Glomerular endothelial cell (primary cell): ENCODE measurements at places on chromosomes 2 and 18. TPM values are rescaled to one million over a fixed set of nuclear protein-coding genes. Genes with fewer than 3 reads are reported as not detected.

DNAH7 gene
- 0.12 TPM in 1 of 2 replicates, not detected in the other for total RNA-seq

PRKAG3 gene
- total RNA-seq = not detected in 2 replicates

ALLC gene
- total RNA-seq = not detected in 2 replicates

RGPD8 gene
- total RNA-seq = 4.6 and 7.3 TPM in 2 replicates

MGAT4A gene
- 60.4 and 68.4 TPM in 2 replicates for total RNA-seq

ERBB4 gene
- total RNA-seq = 0.05 and 0.18 TPM in 2 replicates

SLC14A1 gene
- 0.34 and 0.53 TPM in 2 replicates for total RNA-seq

MAL gene
- 3.1 TPM in 1 of 2 replicates, not detected in the other for total RNA-seq

XDH gene
- total RNA-seq = 0.05 and 0.18 TPM in 2 replicates

DNA sequence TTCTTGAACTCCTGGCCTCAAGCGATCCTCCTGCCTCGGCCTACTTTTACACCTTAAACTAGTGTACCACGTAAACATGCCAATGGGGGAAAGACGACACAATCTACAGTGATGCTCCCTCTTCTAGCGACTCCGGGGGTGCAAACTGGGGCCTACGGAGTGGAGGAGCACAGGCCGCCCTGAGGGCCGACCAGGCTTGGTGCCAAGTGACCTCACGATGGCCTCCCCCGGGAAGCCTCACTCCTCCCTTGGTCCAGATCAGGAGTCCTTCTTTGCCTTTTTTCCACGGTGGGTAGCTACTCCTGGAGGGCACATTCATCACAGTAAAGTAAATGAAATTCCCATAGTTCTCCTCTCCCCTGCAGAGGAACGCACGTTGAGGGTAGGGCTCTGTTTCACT, 73.5 kb downstream of the HNRNPLL start:
- DNase-seq = no peak

GRCh38 chr2:205762881-205763280, 80.6 kb downstream of the NRP2 start:
- DNase-seq = no peak

- DNase-seq = no peak
Observed at GRCh38 chr18:59752666-59753065, 55.4 kb upstream of the CCBE1 start.

- no peak for DNase-seq
Observed at GRCh38 chr2:181036445-181036844, 56.0 kb downstream of the UBE2E3 start.

DNA sequence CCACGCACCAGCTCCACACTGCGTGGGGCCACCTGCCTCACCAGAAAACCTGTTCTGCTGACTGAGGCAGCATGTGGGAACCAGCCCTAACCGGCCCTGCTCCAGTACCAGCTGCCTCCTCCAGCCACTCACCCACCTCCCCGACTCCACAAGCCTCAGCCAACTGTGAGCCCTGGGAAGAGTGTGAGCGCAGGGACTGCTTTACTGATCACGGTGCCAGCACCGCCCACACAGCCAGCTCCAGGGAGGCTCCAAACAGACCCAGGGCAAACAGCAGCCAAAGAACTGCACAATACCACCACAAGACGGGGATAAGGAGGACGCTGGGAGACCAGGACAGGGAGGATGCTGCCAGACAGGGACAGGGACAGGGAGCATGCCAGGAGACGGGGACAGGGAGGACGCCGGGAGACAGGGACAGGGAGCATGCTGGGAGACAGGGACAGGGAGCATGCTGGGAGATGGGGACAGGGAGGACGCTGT, 28.4 kb downstream of the EIPR1 start:
- no peak for DNase-seq

DNA sequence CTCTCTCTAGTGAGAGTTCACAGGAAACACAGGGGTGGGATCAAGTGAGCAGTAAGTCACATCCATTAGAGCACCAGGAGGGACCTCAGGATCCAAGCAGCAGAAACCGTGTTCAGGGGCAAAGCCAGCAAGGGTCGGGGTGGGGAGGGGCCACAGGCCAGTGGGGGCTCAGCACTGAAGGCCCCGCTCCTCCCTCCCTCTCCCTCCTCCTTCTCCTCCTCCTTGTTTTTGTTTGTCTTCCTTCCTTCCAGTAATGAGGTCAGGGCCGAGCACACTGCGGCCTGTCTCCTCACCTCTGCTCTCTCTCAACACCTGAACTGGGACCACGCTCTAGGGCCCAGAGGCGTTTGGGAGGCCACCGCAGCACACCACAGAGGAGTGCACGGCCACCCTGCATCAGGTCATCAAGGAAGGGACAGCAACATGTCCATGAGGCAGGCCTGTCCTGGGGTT, 20.9 kb downstream of the MTERF4 start:
- DNase-seq = no peak

DNA sequence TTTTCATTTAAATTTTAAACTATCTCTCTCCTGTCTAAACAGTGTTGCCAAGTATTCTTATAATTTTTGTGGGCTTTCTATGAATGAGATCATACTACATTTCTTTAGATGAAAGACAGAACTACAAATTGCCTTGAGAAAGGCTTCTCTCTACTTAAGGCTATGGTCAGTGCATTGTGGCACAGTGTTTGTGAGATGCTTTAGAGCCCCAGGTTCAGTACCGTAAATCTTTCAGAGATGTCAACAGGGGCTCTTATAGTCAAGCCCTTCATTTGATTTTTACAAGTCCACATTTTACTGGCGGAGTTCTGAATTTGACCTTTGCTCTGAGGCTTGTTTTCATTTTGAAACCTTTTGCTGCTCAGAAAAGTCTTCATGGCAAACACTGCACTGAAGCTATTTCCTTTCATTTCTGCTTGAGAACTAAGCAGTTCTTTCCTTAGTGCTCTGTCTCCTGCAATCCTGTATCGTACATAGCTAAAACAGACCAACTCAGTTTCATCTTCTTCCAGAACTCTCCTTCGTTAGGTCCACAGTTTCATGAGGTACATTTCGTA, 175.2 kb downstream of the NYAP2 start:
- DNase-seq = no peak

DNA sequence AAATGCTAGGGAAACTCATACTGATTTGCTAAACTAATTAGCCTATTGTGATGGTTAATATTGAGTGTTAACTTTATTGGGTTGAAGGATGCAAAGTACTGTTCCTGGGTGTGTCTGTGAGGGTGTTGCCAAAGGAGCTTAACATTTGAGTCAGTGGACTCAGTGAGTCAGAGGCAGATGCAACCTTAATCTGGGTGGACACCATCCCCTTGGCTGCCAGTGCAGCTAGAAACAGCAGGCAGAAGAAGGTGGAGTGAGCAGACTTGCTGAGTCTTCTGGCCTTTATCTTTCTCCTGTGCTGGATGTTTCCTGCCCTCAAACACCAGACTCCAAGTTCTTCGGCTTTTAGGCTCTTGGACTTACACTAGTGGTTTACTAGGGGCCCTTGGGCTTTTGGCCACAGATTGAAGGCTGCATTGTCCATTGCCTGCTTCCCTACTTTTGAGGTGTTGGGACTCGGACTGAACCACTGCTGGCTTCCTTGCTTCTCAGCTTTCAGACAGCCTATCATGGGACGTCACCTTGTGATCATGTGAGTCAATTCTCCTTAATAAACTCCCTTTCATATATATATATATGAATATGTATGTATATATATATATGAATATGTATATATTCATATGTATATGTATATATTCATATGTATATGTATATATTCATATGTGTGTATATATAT, 69.7 kb downstream of the RPRM start:
- DNase-seq = no peak

DNA sequence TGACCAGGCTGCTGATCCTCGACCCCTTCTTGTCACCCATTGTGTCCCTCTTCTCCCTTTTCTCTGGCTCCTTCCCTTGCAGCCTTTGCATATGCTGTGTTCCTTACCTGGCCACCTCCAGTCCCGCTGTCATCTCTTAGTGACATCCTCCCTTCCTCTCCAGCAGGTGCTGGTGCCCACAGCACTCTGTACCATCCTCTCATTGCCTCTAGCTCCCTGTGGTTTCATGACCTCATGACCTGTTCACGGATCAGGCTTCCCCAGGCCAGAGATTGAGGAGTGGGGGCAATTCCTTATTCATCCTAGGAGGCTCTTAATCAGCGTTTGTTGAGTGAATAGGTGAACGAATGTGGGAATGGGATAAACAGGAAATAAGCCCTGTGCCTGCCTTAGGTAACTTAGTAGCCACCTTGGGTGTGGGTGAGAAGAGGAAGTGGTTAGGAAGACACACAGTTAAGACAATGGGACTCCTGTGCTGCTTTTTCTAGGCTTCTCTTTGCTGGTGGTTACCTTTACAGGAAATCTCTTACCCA, 35.5 kb downstream of the ITGA6 start:
- DNase-seq = no peak

GRCh38 chr2:112957511-112957910, 20.3 kb upstream of the IL36G start:
- no peak for DNase-seq

GRCh38 chr2:136653861-136654260, 111.5 kb upstream of the THSD7B start:
- no peak for DNase-seq

GRCh38 chr2:222739939-222740338, 68.5 kb downstream of the MOGAT1 start:
- no peak for DNase-seq

GRCh38 chr2:45067859-45068570, 58.8 kb upstream of the SIX2 start:
- no peak for DNase-seq

GRCh38 chr2:48511849-48512470, 18.0 kb upstream of the STON1 start:
- no peak for DNase-seq

GRCh38 chr2:58992062-58992706, 751.1 kb upstream of the FANCL start:
- DNase-seq = no peak

GRCh38 chr2:28697602-28698149, 54.0 kb upstream of the PPP1CB start:
- DNase-seq = no peak

DNA sequence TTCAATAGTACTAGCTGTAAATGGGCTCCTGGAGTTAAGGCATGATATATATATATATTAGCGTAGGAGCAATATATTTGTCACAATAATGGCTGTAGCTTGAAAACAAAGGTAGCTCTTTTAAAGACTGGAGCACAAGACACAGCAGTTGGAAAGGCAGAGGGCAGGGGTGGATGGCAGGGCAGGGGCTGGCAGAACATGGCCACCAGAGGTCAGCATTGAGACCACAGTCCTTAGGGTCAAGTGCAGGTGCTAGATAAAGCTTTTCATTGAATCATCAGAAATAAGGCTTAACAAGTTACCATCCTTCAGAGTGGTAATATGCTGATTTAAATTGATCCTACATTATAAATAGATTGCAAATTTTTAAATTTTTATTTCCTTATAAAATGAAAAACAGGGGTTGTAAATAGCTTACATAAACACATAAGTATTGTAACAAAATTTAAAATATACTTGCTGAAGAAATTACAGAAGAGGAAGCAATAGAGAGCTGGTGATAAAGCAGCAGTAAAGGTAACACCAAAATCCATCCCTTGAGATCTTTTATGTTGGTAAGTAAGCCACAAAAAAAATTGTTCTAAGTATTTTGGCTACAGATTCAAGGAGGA, 161.2 kb upstream of the PIEZO2 start:
- no peak for DNase-seq

DNA sequence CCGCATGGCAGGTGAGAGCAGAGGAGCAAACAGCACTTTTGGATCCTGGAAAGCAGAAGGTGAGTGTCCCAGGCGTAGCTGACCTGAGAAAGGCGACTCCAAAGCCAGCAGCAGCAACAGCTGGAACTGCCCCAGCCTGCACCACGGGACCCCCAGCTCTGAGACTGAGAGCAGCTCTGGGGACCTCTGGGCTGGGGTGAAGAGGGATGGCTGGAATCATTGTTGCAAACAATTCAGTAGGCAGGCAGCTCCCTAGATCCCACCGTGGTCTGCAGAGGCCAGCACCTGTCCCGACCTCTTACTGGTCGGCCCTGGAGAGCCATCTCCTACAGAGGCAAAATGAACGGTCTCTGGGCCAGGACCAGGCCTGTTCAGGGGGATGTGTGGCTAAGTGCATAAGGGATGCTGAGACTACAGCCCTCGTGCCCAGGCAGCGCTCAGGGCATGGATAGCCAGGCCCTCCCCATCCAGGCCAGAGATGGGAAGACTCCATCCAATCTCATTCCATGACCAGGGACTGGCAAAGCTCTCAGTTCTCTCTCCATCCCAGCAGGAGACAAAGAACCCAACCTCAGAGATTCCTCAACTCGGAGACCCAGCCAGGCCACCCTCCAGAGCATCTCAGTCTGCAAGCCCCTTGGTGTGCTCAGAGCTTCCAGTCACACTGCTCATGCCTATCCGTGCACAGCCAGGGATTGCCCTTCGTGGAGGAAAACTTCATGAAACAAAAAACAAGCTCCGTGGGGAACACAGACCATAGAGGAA, 38.2 kb upstream of the ALPP start:
- no peak for DNase-seq

GRCh38 chr2:181581534-181581933, 75.4 kb downstream of the CERKL start:
- DNase-seq = no peak

DNA sequence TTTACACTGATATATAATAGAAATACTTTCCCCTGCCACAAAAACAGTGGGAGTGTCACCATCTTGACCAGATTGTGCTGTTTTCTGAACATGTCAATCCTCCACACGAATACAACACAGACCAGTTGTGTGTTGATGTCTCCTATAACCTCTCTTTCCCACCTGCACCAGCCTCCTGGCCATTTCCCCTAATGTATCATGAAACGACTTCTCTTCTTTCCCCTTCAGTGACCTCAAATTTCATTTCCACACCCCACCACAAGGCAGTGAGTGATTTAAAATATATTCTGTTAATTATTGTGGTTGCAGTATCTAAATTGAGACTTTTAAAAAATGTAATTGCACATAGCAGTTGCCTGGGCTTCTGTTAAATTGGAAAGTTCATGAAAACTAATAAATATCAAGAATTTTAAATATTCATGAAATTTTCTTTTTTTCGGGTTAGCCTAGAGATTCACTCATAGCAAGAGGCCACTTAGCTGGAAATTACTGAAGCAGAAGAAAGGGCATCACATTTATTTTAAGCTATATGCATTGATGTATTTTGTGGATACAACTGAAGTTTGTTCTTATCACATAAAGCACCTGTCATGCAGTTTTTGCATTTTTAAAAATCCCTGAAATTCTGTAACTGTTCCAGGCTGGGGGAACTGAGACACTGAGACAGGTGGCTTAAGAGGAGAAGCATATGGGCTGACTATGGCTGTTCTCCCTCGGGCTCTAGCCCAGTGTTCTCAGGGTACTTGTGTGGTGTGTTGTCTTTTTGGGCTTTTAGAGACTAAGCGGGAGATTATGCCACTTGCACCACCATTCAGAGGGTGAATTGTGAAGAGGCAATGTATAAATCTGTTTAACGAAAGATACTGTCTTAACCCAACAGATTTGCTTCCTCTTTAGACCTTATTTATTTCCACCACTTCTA, 15.9 kb downstream of the FAM171B start:
- no peak for DNase-seq
